ENCODE measurements at places on chromosomes 12 and 14. TPM values are rescaled to one million over a fixed set of nuclear protein-coding genes. Genes with fewer than 3 reads are reported as not detected.

GRCh38 chr12:15984097-15984800 lies 73.1 kb downstream of the DERA start:
- no peak for DNase-seq

DNA sequence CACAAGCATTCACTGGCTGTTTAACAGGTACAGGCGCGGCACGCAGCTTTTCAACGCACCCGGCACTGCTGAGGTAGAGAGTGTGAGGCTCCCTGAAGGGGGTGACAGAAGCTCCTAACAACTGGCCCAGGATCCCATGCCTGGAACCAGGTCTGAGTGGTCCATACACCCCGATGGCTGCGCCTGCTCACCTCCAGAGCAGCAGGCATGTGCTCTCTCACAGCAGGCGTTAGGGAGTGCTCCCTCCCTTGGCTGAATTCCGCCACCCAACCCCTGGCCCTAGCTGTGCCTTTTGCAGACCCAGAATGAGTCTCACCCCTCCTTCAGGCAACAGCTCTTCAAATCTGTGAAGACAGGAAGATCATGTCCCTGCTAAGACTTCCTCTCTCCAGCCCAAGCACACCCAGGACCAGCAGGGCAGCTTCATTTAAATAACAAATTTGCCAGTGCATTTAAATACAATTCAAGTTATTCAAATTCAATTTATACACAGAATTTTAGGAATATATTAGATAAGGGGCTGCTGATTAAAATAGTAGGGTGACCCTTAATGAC lies 86.0 kb downstream of the SETD3 start:
- DNase-seq = no peak

GRCh38 chr12:131327521-131328488 lies 374.1 kb downstream of the ADGRD1 start:
- DNase-seq = no peak

DNA sequence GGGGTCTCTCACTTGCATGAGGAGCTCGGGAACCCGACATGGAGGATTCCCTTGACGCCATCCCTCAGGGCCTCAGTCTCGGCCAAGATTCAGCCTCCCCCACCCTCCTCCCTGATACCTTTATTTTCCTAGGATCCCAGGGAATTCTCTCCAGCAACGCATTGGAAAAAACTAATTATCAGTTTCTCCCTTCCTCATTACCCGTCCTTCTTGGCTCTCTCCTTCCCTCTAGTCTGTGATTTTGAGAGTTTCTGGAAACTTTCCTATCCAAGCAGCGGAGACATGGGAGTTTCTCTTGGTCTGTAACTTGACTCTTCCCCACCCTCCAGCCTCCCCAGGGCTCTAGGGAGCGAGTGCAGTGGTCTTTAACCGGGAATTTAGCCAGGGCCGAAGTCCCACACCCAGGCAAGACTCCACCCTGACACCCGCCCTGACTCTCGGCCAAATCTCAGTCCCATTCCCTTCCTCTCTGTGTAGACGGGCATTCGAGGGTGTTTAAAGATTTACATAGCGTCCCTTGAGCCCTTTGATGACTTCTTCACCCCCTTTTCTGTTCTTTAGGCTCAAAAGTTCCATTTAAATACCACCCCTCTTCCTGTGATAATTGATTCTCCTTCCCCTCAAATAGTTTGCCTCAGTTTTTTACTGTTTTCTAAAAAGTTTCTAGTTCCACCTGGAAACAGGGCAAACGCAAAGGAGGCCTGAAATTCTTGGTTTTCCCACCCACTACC lies 6.7 kb downstream of the HOXC5 start:
- DNase-seq = no peak

The SLC5A8 gene
- total RNA-seq = not detected

DNA sequence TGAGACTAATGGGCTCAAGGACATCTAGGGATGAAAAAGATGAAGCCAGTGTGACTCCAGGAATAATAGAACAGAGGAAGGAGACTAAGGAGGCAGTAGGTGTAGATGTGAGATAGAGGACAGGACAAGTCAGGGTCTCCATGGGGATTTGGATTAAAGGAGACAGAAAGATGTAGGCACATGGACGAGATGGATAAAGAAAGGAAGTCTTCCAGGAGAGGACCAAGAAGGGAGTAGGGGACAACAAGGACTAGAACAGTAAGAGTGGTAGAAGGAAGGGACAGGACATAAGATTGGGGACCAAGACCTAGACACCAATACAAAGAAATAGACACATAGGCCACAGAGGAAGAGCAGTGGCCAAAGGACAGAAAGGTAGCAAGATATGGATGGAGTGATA lies 7.1 kb upstream of the PCK2 start:
- DNase-seq = no peak

GRCh38 chr12:57579677-57580465 lies 11.1 kb upstream of the PIP4K2C start:
- no peak for DNase-seq

DNA sequence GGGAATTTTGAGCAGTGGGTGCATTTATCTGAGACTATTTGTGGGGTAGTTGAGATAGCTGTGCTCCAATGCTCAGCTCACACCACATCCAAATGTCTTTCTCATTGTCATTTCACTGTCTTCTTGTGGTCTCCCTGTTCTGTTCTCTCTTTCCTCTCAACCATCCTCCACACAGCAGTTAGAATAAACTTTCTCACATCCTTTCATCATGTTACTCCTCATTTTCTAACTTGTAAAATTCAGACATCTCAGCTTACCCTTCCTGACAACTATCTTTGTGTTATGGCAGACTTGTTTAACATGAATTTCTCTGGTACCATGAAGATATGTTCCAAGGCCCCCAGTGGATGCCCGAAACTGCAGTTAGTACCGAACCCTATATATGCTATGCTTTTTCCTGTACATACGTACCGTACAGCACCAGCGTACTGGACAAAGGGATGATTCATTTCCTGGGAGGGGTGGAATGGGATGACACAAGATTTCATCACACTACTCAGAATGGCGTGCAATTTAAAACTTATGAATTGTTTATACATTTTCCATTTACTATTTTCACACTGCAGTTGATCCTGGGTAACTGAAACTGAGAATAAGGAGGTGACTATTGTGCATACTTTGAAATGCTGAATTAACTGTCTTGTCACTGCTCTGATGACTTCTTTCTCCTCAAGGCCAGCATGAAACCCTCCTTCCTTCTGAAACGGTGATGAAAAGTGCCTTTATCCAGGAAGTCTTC lies 177.1 kb upstream of the SLC38A2 start:
- no peak for DNase-seq

DNA sequence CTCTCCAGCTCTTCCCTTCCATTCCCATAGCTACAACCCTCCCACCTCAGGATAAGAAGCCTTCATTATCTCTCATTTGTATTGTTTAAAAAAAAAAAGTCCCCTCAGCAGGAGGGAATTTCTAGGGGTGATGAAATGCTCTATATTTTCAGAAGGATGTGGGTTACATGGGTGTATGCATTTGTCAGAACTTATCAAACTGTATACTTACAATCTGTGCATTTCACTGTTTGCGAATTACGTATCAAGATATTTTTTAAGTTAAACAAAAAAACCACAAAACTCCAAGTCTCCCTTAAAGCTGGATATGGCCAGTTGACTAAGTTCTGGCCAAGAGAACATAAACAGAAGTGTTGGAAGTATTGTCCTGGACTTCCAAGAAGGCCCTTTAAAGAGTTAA lies 2.0 kb upstream of the FKBP11 start:
- DNase-seq = no peak

- DNase-seq = no peak
Observed at GRCh38 chr14:25846246-25846645, 751.6 kb downstream of the NOVA1 start.

Data from esophagus squamous epithelium (tissue), 5 donors.